ENCODE measurements at places on chromosomes 1 and 21.

GRCh38 chr21:43266534-43266933 is 97.7 kb downstream of the CRYAA start:
- DNase-seq, result no peak

- no peak for DNase-seq
Measured at GRCh38 chr1:10188133-10188650, 22.2 kb upstream of the KIF1B start.

DNA sequence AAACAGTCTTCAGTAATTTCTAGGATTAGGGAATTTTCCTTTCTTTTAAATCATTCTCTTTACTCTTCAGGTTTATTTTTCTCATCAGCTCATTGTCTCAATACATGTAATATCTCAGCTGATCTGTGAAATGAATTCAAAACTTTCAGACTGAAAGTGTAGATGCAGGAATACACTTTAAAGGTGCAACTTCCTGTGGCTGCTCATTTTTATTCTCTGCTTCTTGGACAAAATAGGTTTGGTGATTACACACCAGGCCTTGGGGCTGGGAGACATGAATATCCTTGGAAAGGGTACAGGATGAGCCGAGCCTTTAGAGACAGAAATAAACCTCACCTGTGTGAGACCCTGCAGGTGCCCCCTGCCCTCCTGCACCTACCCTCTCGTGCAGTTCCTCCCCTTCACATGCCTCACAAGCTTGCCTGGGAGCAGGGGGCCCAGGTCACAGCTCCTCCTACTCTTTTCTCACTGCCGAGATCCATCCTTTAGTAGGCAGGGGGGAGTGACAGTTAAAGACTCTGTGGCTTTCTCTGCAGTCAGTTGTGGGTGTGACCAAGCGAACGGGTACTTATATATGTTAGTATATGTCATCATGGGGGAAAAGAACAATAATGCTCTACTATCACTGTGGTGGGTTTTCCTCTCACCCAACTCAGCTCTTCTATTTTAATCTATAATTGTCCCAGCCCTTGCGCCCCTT is 23.6 kb downstream of the XCL2 start:
- DNase-seq, result no peak

DNA sequence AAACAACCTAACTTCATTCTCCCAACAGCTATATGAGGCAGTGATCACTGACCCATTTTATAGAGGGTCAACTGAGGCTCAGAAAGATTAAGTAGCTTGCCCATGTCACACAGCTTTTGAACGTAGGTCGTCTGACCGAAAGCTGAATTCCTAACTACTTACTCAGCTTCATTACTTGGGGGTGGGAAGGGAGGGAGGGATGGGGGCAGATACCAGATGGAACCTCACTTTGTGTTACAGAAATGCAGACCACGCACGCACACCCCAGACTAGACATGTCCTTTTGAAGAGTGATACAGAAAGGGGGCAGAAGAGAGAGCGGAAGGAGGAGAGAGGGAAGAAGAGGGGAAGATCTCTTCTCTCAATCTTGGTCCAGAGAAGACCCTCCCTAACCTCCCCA is 2.3 kb downstream of the ADGRB2 start:
- no peak for DNase-seq

DNA sequence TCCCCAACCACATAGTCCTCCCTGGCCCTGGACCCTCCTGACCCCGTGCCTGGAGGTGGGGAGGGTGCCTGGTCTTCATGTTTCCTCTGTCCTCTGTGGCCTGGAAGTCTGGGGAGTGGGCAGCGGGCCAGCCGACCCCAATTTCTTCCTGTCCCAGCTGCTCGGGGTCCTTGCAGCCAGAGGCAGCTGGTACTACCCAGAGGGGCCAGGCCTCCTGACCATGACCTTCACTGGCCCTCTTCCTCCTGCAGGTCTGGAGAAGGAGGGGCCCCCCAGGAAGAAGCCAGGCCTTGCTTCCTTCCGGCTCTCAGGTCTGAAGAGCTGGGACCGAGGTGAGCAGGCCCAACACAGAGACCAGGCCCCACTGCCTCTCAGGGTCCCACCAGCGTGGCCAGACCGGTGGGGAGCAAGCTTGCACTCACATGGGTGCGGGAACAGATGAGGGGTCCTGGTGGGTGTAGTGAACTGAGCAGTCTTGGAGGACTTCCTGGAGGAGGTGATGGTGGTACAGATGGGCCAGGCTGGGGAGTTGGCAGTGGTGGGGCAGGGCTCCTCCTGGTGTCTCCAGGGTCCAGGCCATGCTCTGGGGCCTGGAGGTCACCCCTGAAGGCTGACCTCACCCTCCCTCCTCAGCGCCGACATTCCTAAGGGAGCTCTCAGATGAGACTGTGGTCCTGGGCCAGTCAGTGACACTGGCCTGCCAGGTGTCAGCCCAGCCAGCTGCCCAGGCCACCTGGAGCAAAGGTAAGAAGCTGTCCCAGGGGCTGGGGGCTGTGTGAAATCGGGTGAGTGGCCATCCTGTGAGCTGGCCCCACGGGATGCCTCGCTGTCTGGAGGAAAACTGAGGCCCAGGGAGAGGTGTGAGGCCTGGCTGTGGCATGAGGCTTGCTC is 32.7 kb downstream of the TRIM11 start:
- DNase-seq, result no peak

DNA sequence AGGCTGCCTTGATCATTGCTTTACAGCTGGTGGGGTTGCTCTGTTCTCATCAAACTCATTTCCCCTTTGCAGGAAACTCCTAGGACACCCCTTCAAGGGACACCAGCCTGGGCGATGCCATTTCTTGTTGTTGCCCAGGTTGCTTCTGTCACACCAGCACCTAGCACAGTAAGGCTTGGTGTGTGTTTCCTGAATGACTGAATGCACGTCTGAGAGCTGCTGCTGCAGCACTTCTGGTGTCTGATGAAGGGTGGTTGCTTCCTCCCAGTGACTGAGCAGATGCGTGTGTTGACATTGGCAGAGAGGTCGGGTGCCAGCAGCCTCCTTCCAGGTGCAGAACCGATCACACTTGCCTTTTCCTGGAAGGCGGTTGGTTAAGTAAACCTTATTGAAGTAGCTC is 477.4 kb downstream of the CAMTA1 start:
- DNase-seq, result no peak

DNA sequence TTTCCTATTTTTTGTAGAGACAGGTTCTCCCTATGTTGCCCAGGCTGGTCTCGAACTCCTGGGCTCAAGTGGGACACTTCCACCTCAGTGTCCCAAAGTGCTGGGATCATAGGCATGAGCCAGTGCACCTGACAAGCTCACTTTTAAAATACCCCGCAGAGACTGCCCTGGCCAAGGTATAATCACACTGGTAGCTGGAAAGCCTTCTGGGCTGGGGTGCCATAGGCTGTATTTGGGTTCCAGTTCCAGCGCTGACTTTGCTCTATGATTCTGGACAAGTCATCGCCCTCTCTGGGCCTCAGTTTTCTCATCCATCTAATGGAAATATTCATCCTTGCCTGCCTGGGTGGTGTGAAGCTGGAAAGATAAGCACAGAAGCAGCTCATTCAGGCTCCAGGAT is 10.4 kb downstream of the LDLRAD1 start:
- no peak for DNase-seq

GRCh38 chr1:216892581-216893160 is 169.4 kb upstream of the ESRRG start:
- no peak for DNase-seq

DNA sequence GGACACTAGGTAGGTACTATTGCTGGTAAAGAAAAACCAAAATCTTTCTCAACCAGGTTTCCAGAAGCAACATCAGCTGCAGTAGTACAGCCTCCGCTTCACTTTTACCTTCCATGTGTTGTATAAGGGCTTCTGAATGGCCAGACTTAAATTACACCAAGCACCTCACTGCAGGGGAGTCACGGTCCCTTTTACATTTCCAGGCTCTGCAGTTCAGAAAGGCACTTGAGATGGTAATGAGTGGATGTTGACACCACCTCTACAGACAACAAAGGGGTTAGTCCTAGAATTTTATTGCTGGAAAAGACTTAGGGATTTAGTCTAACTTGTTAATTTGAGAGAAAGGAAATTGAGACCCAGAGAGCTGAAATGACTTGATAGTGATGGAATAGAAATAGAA is 12.0 kb upstream of the DUSP12 start:
- DNase-seq, result no peak

DNA sequence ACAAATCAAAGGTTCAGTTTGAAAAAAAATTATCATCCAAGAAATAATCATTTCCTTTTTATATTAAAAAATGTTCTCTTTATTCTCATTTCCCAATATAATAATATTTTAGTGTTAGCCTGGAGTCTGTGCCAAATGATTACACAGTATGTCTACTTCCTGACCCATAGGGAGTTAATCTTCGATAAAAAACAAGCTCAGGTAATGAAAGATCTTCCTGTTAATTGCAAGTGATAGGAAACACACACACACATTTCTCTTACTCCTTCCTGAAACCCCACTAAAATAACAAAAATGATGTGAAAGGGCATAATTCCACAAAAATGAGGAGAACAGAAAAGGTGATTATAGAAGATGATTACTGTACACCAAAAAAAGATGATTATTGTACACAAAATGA is 123.5 kb upstream of the CXADR start:
- DNase-seq, result no peak

DNA sequence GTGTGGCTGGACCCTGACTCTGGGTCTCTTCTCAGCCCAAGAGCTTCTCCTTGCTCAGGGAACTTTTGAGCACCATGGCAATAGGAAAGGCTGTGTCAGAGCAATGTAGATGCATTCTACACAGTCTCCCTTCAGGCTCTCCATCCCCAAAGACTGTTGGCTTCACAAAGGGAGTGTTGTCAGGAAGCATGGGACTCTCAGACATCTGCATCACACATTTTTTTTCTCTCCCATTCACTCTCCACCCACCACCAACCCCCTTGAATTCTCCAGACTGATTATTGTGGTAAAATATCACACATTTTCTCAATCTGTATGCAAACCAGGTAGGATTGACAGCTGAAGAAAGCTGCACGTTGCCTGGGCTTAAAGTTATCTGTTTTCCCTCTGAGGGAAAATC is 105.4 kb upstream of the WARS2 start:
- DNase-seq, result no peak

DNA sequence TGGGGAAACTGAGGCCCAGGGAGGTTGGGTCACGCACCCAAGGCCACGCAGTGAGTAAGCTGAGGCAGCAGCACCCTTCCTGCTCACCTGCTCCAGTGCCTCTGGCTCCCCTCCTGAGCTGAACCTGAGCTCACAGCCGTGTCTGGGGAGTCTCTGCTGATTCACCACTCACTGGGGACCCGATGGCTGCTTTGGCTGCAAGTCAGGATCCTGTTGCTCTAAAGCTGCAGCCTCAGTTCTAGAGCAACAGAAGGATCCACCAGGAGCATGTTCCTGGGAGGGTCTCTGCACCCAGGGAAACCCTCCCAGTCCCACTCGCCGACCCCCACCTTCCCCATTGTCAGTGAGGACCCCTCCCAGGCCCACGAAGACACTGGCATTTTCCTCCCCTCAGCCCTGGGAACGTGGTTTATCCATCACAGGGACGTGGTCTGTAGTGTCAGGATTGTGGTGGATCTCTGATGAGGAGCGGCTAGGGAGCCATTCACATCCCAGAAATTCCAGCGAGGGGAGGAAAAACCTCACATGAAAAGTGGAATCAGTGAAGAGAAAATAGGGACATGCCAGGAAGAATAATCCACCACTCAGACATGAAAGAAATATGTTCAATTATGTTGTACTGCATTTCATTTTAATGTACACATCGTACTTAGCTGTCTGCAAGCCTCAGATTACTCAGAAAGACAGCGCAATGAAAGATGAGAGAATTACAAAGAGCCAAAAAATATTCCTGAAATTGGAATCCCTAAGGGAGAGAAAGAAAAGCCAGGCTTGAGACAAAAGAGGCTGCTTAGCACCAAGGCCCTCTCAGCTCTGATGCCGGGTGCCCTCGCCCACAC is 447.2 kb downstream of the MATN1 start:
- DNase-seq, result no peak

DNA sequence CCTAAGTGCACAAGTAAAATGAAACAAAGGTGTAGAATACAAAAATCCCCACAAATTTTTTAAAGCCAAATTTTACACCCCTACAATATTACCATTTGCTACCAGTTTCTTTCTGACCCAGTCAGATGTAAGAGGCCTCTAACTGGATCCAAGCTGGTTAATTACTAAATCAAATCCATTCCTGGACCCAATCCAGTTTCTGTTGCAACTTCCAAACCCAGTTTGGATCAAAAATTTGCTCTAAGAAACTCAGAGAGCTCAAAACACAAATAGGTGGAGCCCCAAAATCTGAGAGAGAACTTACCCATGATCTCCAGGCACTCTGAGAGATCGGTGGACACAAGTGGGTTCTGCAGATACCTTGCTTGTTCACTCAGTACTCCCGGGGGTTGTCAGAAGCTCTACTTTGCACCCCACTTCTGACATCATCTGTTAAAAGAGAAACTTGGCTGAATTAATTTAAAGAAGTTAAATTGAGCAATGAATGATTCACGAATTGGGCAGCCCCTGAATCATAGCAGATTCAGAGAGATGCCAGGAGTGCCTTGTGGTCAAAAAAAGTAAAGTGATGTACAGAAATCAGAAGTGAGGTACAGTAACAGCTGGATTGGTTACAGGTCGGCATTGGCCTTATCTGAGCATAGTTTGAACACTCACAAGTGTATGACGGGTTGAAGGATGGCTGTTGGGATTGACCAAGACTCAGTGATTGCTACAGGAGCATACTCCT is 448.0 kb downstream of the KCNT2 start:
- no peak for DNase-seq

DNA sequence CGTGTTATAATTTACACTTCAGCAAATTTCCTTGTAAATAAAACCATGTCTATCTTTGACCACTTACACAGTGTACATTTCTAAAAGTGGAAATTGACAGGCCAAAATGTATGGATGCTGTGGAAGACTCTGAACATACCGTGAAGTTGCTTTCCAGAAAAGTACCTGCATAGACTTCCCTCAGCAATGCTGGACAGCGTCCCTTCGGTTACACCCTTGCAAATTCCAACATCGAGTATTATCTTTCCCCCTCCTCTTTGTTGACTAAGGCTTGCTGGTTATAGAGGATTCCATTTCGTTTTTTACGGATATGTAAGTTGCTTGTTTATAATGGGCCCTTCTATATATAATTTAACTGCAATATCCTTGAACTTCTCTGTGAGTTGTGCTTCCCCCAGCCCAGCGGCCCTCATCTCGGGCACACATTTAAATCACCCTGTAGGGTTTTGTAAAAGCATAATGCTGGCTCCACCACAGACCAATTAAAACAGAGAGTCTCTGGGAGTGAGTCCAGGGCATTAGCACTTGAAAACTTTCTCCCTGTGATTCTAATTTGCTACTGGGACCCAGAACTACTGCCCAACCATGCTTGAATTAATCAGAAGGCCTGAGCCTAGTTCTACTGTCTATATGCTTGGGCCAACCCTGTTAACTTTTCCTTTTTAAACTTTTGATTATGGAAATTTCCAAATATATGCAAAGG is 230.3 kb downstream of the GRIK3 start:
- no peak for DNase-seq

DNA sequence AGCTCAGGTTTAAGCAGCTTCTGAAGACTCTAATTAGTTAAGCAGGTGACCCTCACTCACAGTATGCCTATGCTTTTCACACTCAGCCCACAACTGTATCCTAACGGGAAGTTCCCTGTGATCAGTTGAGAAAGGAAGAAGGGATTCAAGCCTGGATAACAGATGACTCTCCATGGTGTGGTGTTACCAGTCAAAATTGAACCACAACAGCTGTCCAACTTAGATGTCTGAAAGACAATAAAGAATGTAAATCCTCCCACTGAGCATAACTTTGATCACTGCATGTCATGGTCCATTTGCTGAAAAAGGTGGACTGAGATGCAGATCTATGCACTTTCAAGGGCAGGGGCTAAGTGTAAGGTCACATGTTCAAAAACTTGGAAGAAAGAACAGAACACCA is 32.3 kb upstream of the DIPK1A start:
- no peak for DNase-seq

Measured in stimulated activated CD8-positive, alpha-beta memory T cell treated with anti-CD3 and anti-CD28 coated beads, Interleukin-7, amount 100 ng/mL, for 1 hour (primary cell).